ENCODE measurements at places on chromosomes 2 and 18. TPM values are rescaled to one million over a fixed set of nuclear protein-coding genes. Genes with fewer than 3 reads are reported as not detected.

Gene PIEZO2
- 1.7 TPM for total RNA-seq

Gene HOXD13
- not detected for total RNA-seq

Gene ERFE
- total RNA-seq: 0.86 TPM

Gene CD207
- not detected for total RNA-seq

Gene ADGRF3
- total RNA-seq: under 0.01 TPM

GRCh38 chr2:223032187-223033142 lies 19.5 kb upstream of the KCNE4 start:
- no peak for DNase-seq

- no peak for DNase-seq
Measured at GRCh38 chr18:2627821-2628276, 27.7 kb upstream of the SMCHD1 start.

GRCh38 chr2:15766303-15766861 lies 174.0 kb upstream of the MYCN start:
- DNase-seq: no peak

- peak; percentile 16 for DNase-seq
Measured at GRCh38 chr2:138846216-138846821, 66.1 kb upstream of the NXPH2 start.

DNA sequence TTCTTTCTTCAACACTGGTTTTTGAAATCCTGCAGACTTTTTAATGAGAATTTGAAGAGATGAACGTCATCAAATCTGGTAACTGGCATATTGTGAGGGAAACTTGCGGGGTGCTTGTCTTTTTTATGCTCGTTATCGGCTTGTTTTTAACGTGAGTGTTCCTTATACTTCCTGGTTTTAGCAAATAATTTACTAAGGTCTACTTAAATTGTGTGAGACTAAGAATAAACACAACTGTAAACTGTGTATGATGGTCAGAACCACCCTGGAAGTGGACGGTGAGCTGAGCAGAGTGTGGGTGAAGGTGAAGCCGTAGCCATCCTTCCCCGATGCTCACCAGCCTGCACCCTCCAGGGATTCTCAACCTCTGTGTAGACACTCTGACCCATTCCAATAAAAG lies 82.3 kb upstream of the CDC42EP3 start:
- no peak for DNase-seq

DNA sequence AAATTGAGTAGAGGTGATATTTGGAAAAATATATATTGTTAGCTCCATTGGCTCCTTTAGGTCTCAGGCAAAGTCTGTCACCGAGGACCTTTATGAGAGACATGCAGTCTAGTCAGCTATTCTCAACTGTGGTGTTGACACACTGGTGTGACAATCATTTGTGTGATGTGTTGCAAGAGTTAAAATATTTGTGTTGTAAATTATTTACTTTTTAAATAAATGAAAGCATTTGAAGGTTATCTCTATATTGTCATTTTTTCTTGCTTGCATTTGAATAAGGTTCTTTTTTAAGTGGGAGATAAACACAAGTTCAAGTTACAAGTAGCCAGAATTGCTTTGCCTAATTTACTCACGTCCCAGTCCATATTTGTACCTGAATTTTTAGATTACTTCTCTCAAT lies 4.3 kb downstream of the REL start:
- no peak for DNase-seq

GRCh38 chr2:85213901-85214512 lies 80.8 kb downstream of the TCF7L1 start:
- no peak for DNase-seq

DNA sequence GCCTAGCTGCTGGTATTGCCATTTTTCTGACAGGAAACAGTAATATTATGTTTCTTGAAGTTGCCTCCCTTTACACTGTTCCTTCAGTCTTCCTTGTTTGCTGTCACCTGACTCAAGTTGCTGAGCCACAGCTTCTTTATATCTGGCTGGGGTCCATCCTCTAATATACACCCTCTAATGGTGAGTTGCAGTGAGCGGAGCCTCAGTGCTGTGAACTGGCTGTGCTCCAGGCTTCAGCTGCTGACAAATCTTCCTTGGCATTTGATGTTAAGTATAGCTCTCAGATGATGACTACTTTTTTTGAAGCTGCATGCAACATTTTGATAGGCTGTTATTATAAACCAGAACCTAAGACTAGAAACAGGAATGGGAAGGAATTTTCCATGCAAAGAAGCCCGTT lies 366.7 kb downstream of the NUP35 start:
- DNase-seq: no peak

GRCh38 chr2:219625179-219625578 lies 2.3 kb upstream of the SLC4A3 start:
- no peak for DNase-seq

DNA sequence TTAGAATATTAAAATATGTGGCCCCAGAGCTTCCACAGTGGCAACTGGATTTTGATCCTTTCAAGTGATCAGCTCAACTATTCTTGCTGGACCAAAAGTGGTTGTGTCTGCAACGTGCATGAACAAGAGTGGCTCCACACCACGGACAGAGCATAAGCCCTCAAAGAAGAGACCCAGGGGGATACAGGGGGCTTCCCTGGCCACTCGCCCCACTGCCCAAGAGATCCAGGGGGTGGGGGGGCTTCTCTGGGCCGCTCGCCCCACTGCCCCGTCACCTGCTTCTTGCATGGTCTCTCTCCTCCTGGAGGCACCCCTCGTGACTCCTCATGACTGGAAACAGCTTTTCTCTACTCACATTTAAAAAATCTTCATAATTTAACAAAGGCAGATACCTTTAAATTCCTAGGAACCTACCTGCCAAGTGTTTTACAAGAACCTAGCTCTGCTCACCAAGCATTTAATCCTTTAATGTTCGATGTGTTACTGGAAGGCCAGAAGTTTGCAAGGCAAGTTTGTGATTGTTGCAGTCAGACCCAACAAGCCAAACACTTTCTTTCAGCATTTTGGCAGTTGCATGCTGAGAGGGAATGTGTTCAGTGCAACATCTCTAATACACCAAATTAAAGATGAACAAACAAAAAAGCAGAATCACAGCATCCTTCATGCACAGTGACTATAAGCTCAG lies 174.3 kb downstream of the BCL2 start:
- no peak for DNase-seq

DNA sequence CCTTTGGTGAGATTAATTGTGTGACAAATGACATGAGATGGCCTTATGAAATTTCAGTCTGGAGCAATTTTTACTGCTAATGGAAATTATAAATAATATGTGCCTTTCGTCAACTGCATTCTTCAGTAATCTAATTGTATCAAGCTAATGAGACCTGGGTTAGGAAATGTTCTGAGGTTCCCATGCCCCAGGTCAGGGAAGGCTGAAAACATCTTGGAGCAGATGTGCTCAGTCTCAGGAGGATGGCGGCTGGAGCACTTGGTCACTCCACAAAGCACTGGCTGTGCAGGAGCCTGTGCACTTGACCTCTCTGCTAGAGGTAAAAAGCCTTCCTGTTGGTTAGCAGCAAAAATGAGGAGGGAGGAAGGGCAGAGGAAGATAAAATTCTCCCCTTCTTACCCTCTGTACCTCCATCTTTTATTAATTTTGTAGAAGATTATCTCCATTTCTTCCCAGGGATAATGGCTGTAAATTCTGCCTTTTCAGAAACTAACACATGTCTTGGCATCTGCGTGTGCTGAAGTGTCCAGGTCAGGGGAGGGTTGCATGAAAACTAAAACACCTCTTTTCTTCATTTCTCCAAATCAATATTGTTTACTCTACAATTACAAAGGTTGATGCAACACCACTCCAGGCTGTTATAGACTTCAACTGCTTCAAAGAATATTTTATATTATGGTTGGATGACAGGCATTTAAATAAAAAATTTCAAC lies 1606.4 kb upstream of the ACVR2A start:
- peak; percentile 36 for DNase-seq

- no peak for DNase-seq
Measured at GRCh38 chr18:3625742-3626091, 175.7 kb downstream of the TGIF1 start.

DNA sequence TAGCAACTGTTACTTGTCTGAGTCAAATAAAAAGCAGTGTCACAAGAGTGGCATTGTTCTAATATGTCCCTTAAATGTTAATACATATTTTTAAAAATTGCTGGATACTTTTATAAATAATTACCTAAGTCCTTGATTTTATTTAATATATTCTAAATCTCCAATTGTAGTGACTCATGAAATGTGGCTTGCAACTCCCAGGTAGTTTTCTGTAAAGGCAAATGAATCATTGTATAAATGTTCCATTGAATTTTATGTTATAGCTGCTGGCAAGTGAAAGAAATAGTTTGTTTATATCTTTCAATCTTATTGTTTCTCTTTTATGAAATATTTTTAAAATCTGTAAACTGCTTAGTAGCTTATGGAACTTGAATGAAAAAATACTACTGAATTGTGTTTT lies 32.7 kb upstream of the C1GALT1C1L start:
- DNase-seq: no peak
